Activated CD8-positive, alpha-beta T cell treated with anti-CD3 and anti-CD28 coated beads for 36 hours (primary cell): ENCODE measurements at places on chromosomes 7 and 10. TPM values are rescaled to one million over a fixed set of nuclear protein-coding genes. Genes with fewer than 3 reads are reported as not detected.
A peak's percentile ranks its signal among the peaks of the same experiment; 100 is the strongest.

DNA sequence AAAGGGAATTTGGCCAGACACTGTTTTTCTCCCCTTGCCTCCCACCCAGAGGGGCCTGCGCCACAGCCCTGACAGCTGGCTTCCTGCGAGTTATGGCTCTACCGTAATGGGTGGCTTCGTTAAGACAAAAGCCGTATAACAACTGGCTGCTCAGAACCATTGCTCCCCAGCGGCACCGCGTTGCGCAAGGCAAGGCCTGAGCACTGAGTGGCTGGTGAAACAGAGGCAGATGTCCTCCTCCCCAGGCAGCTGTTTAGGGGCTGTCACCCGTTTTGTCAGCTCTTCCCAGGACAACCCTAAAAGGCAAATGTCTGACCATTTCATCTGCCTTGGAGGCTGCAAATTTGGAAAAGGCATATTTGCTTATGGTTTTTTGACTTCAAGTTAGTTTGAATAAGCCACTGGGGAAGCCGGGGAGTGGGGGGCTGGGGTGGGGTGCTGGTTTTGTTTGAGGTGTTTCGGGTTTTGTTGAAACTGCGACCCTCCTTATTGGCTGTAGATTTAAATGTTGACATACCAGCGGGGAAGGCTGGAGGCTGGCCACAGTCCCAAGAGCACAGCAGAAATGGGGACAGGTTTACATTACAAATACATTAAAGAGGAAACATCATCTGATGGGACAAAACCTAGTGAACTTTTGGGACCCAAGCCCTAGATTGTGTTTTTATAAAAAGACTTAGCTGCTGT, 681 bp upstream of the SPOCK2 start:
- DNase-seq, result peak; percentile 74
- H3K27ac ChIP-seq, result peak overlapping the region; percentile 97
- peak overlapping the region; percentile 96 for H3K4me3 ChIP-seq
- peaks cover 58% of the 10 kb centered on the region for H3K4me1 ChIP-seq
- no peaks in the 10 kb centered on the region for H3K27me3 ChIP-seq

GRCh38 chr10:81068460-81068859, 530.8 kb downstream of the SH2D4B start:
- H3K27ac ChIP-seq, result no peak overlapping the region
- peaks cover 3% of the 10 kb centered on the region for H3K27me3 ChIP-seq
- no peak overlapping the region for H3K4me3 ChIP-seq
- H3K4me1 ChIP-seq, result no peaks in the 10 kb centered on the region
- no peaks in the 10 kb centered on the region for H3K36me3 ChIP-seq
- no peak for DNase-seq

DNA sequence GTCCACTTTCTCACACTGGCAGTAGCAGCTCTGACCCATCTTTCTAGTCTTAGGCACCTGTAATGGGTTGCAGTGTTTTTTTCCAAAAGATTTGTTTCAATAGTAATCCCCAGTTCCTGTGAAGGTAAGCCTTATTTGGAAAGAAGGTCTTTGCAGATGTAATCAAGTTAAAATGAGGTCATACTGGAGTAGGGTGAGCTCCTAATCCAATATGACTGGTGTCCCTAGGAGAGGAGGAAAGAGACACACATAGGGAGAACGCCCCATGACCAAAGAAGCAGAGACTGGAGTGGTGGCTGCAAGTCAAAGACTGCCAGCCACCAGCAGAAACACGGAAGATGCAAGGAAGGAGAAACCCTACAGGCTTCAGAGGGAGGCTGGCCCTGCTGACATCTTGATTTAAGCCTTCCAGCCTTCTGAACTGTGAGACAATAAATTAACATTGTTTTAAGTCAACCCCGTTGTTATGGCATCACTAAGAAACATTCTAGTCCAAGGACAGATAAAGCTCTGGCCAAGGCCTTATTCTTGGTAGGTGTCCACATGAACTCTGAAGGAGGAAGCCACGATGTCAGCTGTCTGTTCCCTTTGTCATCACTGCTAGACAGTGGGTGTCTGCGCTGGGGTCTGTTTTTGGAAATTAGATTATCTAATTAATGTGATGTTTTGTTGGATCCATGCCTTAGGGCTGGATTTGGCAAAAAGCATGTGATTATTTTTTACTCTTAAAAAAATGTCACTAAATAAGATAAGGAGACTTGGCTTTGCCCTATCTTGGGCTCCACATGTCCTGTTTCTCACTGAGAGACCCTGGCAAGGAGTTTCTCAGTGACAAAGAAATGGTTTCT, 214.9 kb downstream of the KCNMA1 start:
- H3K36me3 ChIP-seq, result no peaks in the 10 kb centered on the region
- H3K4me1 ChIP-seq, result no peaks in the 10 kb centered on the region
- H3K27me3 ChIP-seq, result no peaks in the 10 kb centered on the region
- no peak overlapping the region for H3K4me3 ChIP-seq

DNA sequence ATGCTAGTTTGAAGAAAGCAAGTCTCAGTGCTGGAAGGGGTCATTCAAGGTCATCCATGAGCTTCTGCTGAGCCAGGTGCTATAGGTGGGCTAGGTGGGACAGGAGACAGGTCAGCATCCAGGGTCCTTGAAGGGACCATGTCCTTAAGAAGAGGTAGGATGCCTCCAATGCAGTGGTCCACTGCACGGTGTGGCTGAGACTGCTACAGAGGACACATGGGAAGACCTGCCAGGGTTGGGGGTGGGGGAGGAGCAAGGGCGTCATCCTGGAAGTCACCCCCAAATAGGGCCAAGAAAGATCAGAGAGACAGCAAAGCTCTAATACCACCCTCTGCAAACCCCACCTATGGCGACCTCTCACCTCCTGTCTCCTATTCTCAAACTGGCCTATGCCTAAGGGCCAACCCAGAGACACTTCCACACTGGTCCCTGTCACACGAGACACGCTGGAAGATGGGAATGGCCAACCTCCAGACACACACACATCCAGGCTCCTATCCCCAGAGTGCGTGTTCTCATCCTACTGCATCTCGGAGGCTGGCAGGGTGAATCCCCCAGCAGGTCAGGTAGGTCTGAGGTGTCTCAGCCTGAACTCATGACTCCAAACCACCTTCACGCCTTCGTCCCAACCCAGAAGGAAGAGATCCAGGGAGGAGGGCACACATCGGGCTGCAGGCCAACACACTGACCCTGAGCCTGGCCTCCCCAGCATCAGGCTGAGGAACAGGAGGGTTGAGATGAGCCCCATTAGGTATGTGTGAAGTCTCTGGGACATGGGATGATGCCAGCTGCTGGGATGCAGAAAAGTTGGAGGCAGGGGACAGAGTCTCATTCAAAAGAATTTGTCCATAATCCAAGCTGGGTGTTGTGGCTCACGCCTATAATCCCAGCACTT, 5.6 kb upstream of the PPP1R35 start:
- H3K27ac ChIP-seq, result no peak overlapping the region
- H3K36me3 ChIP-seq, result no peaks in the 10 kb centered on the region
- DNase-seq, result no peak
- no peak overlapping the region for H3K4me3 ChIP-seq

GRCh38 chr7:128842674-128843641, 12.8 kb downstream of the FLNC start:
- H3K4me3 ChIP-seq, result no peak overlapping the region
- no peaks in the 10 kb centered on the region for H3K36me3 ChIP-seq
- H3K27me3 ChIP-seq, result no peaks in the 10 kb centered on the region
- no peak overlapping the region for H3K27ac ChIP-seq

RSPH10B gene
- total RNA-seq, result not detected

NAMPT gene
- 790 TPM for total RNA-seq

DNA sequence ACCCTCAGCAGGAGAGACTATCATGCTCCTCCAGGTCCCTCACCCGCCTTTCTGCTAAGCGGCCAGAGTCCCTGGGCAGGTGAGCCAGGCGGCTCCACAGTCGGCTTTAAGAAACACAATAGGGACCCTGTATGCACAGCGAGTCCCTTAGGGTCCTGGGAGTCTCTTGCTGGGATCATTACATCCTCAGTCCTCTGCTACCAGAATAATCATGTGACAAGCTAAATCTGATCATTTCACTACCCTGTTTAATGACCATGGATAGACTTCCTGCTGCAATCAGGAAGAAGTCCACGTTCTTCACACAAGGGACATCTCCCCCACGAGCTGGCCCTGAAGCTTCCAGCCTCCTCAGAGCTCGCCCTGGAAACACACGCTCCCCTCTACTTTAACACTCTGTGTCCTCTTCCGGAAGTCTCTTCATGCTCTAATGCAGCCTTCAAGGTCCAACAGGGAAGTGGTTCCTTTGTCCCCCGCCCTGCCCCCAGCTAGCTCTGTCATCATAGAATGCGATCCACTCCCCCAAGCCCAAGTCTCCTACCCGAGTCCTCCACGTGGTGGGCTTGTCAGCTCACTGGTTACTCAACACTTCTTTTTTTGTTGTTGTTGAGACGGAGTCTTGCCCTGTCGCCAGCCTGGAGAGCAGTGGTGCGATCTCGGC, 101.5 kb downstream of the RNF216 start:
- no peak overlapping the region for H3K4me3 ChIP-seq
- H3K36me3 ChIP-seq, result peaks cover 35% of the 10 kb centered on the region
- no peak overlapping the region for H3K27ac ChIP-seq
- H3K4me1 ChIP-seq, result peaks cover 67% of the 10 kb centered on the region
- no peaks in the 10 kb centered on the region for H3K27me3 ChIP-seq
- no peak for DNase-seq

- DNase-seq, result no peak
- H3K27me3 ChIP-seq, result no peaks in the 10 kb centered on the region
- peaks cover 17% of the 10 kb centered on the region for H3K4me1 ChIP-seq
- no peak overlapping the region for H3K4me3 ChIP-seq
Observed at GRCh38 chr7:151822541-151823181, 54.3 kb downstream of the PRKAG2 start.
